Activated naive CD4-positive, alpha-beta T cell treated with anti-CD3 and anti-CD28 coated beads, Interleukin-2, amount 50 U/mL, for 72 hours (primary cell): ENCODE measurements at places on chromosomes 16 and 17. TPM values are rescaled to one million over a fixed set of nuclear protein-coding genes. Genes with fewer than 3 reads are reported as not detected.

GPRC5B gene
- 0.37 TPM for total RNA-seq

ASPHD1 gene
- 1.4 TPM for total RNA-seq

HSD17B2 gene
- not detected for total RNA-seq

- no peak for DNase-seq
These were observed 80.9 kb upstream of the C17orf78 start for GRCh38 chr17:37294888-37295287.

DNA sequence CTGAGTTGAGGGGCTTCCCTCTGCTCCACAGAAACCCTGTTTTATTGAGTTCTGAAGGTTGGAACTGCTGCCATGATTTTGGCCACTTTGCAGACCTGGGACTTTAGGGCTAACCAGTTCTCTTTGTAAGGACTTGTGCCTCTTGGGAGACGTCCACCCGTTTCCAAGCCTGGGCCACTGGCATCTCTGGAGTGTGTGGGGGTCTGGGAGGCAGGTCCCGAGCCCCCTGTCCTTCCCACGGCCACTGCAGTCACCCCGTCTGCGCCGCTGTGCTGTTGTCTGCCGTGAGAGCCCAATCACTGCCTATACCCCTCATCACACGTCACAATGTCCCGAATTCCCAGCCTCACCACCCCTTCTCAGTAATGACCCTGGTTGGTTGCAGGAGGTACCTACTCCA lies 26.0 kb downstream of the STH start:
- peak; percentile 30 for DNase-seq

- DNase-seq = no peak
These were observed 47.6 kb downstream of the HSD17B2 start for GRCh38 chr16:82082543-82083244.

- no peak for DNase-seq
These were observed 10.7 kb upstream of the SEZ6 start for GRCh38 chr17:29016345-29017210.
